Activated CD4-positive, alpha-beta T cell treated with anti-CD3 and anti-CD28 coated beads, Interleukin-2, amount 50 U/mL, for 24 hours (primary cell): ENCODE measurements at places on chromosomes 12 and 14.

DNA sequence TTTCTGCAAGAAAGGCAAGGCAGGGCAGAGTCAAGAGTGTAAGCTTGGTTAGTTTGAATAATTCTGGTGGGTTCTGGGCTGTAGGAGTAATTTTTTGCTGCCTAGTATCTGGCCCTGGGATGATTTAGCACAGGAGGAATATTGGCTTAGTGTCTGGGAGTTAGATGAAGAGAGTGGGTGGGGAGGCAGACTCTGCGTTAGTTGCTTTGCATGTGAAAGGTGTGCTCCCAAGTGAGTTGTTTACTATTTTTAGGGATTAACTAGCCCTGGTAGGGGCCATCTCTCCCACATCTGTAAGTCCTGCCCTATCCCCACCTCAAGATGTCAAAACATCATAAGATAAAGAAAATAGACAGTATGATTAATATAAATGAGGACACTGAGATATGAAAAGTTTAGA lies 249.7 kb downstream of the LRIG3 start:
- no peak for DNase-seq

GRCh38 chr14:91063119-91063518 lies 2.7 kb upstream of the RPS6KA5 start:
- DNase-seq = peak; percentile 20

GRCh38 chr14:81256289-81256960 lies 35.7 kb upstream of the GTF2A1 start:
- no peak for DNase-seq

- peak; percentile 35 for DNase-seq
Observed at GRCh38 chr12:56998981-56999380, 7.4 kb downstream of the ZBTB39 start.

DNA sequence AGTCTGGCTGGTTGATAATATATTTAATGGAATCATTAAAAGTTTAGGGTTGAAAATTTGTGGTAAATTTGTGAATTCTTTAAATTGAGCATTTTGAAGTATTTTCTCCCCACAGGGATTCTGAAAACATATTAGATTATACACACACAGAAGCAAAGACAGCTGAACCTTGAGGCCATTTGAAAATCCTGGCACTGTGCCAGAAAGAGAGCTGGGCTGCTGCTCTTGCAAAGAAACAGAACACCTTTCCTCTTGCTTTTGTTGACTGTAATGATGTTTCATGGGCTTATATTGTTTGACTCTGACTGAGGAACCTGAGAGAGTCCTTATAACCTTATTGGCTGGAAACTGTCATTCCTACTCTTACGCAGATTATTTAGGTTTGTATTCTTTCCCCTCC lies 4.8 kb downstream of the RNF34 start:
- DNase-seq = no peak

- DNase-seq = no peak
Observed at GRCh38 chr14:94461526-94462218, 9.1 kb upstream of the SERPINA11 start.

DNA sequence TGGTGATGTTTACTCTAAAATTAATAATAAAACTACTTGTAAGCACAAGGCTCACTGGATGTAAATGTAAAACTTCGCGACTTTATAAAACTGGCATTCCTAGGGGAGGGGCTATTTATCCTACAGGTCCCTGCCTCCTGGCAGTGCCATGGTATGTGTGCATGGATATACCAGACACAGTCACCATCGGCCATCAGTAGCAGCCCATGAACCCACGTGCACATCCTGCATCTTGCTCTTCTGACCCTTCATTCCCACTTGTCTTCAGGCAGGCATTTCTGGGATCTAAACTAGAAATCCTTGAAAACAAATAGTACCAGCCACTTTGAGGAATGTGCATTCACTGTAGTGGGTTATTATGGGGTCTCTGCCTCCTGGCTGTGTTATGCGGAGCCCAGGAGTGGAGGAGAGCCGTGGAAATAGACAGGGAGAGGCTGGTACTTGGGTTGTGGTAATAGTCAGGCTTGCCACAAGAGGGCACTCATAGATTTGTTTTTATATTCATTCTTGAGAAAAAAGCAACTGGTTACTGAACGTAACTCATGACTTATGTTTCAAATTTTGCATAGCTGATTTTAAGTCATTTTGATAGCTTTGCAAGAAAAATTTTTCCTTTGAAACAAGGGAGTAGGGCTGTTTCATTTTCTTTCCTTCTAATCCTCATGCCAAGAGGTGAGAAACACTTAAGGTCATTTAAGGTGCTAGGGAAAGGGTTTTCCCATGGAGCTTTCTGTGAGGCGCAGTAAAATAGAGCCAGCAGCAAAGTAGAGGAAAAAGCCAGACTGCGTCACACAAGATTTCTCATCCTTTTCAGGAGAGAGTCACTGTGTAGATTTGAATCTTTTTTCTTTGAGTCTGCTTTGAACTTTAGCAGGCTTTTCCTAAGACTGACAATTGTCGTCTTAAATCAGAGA lies 17.4 kb upstream of the GALNT16 start:
- no peak for DNase-seq

- no peak for DNase-seq
Observed at GRCh38 chr12:52060498-52061177, 9.1 kb upstream of the ATG101 start.

- no peak for DNase-seq
Observed at GRCh38 chr12:88580051-88580871, at the start of gene KITLG. KITLG (minus strand) TSS chr12:88580471; CDS start chr12:88580278, 193 bp downstream.

GRCh38 chr12:111211910-111212757 lies 156.8 kb downstream of the PHETA1 start:
- no peak for DNase-seq

GRCh38 chr12:78086553-78087362 lies 256.1 kb downstream of the NAV3 start:
- no peak for DNase-seq

DNA sequence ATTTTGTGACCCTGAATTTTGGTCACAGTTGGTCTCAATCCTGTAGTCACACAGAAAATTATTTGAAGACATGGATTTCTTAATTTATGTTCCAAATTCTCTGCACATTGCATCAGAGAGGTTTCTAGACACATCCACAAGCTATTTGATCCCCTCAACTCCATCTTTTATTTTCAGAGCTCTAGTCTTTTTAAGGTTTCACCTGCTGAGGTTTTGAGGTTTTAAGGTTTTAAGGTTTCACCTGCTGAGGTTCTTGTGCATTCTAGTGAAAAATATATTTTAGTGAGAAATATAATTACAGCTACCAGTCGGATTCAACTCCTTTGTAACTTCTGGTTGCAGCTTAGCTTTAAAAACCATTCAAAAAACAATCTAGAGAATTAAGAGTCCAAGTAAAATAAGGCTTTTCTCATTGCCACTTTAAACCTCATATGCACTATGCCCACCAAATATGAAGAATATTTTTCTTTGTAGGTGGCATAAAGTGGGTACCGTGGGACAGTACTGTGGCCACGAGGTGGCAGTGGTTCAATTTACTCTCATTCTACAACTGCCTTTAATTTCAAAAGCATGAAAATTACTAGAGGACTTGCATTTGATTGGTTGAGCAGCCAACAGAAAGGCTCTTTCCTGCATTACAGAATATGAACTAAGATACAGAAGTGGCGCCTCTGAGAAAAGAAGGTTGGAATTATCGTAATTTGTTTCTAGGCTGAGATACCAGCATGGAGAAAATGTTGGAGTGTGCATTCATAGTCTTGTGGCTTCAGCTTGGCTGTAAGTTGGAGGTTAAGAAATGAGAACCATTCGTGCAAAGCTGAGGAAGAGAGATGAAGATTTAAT lies 366.5 kb upstream of the OR4E1 start:
- no peak for DNase-seq

- DNase-seq = no peak
Observed at GRCh38 chr14:56207626-56208292, 89.5 kb downstream of the PELI2 start.

- no peak for DNase-seq
Observed at GRCh38 chr12:25940886-25941285, 17.6 kb upstream of the RASSF8 start.

DNA sequence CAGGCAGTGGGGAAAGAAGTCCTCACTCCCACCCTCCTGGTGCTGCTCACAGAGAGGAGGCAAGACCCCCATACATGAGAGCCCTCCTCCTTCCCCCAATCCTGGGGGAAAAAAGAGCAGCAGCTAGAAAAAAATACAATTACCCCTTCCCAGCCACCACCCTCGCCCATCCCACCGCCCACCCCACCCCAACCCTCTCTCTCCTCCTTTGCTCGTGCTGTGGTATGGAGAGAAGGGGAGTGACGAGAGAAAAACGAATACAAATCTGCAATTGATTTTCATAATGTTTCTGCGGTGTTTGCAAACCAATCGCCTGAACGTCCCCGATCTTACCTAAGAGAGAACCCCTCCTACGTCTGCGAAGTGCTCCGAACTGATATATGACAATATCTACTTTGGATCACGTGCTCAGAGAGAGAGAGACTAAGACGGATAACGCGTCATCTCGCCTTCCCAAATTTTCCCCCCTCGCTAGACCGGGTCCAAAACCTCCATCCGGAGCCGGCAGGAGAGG lies at the start of gene HOXC11:
HOXC11 (plus strand) TSS at position 405 of the 514 bp plus-strand sequence. CDS start 116 bp downstream, outside the sequence.
- no peak for DNase-seq

- no peak for DNase-seq
Observed at GRCh38 chr12:93741659-93742109, 64.5 kb downstream of the CRADD start.

DNA sequence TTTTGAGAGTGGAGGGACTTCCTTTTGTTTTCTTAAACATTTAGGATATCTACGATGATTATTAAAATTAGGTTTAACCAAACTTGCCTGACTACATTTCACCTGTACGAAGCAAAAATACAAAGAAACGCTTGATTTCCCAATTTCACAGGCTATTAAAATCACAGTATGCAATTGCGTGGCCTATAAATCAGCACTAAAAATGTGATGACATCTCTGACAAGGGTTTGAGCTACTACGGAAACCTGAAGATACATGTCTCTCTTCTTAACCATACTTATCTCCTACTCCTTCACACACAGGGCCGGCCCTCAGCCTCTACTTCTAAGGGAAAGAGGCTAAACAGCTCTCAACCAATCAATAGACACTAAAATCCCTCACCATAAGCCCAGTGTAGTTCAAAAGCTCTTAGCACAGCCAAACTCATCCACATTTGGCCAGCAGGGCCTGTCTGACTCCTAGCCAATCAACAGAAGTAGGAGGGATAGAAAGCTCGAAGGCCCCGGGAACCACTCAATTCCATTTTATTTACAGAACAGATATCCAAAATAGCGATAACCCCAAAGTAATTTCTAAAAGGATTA lies 137.3 kb downstream of the FOXN3 start:
- DNase-seq = no peak

DNA sequence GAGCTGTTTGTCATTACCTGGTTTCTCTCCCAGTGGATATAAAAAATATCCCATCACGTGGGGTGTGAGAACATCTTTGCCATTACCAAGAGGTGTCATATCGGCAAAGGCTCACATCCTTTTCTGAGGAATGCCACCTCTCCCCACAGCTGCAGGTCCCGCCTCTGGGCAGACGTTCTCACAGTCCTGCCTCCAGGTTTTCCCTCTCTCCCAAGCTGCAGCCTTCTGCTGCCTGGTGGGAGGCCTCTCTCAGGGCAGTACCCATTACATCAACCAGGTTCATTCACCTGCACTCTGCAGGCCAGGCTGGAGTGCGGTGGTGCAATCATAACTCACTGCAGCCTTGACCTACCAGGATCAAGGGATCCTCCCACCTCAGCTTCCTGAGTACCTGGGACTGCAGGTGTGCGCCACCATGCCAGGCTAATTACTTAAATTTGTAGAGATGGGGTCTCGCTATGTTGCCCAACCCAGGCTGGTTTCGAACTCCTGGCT lies 15.0 kb upstream of the TMEM119 start:
- no peak for DNase-seq

DNA sequence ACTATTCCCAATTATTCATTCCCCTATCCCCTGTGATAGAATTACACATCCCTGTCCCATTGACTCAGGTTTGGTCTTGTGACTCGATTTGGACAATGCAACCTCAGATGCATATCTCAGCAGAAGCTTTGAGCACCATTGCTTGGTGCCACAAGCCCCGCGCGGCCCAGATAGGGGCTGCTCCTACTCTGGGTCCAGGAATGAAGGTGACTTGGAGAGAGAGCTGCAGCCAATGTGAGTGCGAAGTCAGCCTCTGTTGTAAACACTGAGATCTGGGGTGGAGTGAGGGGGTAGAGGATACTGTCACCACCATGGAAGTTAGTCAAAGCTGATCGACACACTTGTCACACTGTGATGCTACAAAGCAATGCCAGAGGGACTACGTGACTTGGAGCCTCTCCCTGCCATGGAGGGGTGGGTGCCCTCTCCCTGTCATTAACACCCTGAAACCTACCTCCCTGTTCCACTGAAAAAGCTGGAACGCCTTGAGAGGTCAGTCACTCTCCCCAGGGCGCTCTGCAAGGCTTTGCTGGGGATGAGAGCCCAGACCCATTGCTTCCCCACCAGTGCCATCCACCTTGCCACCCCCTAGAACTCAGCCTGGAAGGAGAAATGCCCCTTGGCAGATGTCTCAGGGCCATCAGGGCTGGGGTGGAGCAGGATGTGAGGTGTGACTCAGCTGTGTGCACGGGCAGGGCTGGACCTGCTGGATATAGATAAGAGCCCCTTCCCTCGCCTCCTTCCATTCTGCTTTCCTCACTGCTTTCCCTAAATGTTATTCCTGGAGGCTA lies 6.6 kb upstream of the PLEK2 start:
- no peak for DNase-seq

DNA sequence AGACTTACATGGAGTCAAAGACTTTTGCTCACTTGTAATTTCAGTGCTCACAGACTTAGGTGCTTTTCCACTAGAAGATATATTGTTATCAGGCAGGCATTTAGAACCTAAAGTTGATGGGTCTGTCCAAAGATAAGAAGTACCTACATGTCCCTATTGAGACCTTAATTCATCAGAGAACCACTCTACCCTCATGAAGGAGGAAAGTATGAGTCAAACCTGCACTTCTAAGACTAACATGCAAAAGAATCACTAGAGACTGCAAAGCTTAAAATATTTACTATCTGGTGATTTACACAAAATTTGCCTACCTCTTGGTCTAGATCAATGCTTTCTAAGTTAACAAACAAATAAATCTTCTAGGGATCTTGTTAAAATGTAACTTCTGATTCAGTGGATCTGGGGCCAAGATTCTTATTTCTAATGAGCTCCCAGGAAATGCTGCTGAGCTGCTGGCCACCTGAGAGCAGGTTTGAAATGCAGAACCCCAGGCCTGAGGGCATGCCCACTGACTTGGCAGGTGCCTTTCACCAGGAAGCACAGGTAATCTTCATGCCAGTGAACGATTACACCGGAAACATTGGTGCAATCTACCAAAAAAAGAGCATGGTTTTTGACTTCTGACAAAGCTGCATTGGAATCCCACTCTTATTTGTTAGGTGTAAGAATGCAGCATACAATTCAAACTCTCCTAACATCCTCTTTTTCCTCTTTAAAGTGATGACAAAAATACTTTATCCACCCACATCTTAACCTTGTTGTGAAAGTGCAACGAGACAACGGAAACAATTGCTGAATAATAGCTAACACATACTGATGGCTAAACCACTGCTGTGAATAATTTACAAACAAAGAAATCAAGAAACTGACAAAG lies 214.2 kb downstream of the ADAMTS20 start:
- DNase-seq = no peak

- DNase-seq = no peak
Observed at GRCh38 chr14:53035336-53036210, 84.7 kb upstream of the FERMT2 start.

- no peak for DNase-seq
Observed at GRCh38 chr12:92059960-92060359, 85.7 kb downstream of the BTG1 start.

GRCh38 chr12:16369156-16369555 lies 21.7 kb downstream of the MGST1 start:
- no peak for DNase-seq
